ENCODE measurements at places on chromosomes 4 and X. TPM values are rescaled to one million over a fixed set of nuclear protein-coding genes. Genes with fewer than 3 reads are reported as not detected.

PLP1 gene
- 0.86 TPM for total RNA-seq

RHOH gene
- not detected for total RNA-seq

IBSP gene
- total RNA-seq: 0.22 TPM

ETDA gene
- not detected for total RNA-seq

STS gene
- 58.1 TPM for total RNA-seq

ZNF711 gene
- 0.86 TPM for total RNA-seq
